ENCODE measurements at places on chromosomes 2 and 18. TPM values are rescaled to one million over a fixed set of nuclear protein-coding genes. Genes with fewer than 3 reads are reported as not detected.

DNA sequence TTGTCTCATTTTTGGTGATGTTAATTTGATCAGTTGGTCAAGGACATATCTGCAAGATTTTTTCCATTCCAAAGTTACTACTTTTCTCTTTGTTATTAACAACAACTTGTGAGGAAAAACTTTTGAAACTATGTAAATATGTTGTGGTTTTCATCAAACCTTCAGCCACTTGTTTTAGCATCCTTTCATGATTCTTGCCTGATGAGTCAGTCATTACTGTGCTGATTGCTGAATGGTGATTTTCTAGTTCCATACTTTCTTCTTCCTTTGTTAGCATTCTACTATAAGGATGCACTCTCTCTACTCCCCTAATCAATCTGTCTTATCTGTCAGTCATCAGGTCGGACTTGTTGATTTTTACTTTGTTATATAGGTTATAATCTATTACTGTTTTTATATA is 10.9 kb downstream of the TMEM87B start:
- DNase-seq, result no peak

- no peak for DNase-seq
Observed at GRCh38 chr2:225052703-225053102, 10.4 kb upstream of the DOCK10 start.

INHBB gene
- 1.2 TPM for total RNA-seq

GRCh38 chr2:55156984-55157383 is 75.1 kb downstream of the CLHC1 start:
- DNase-seq, result no peak

ERICH2 gene
- 1.7 TPM for total RNA-seq

DNA sequence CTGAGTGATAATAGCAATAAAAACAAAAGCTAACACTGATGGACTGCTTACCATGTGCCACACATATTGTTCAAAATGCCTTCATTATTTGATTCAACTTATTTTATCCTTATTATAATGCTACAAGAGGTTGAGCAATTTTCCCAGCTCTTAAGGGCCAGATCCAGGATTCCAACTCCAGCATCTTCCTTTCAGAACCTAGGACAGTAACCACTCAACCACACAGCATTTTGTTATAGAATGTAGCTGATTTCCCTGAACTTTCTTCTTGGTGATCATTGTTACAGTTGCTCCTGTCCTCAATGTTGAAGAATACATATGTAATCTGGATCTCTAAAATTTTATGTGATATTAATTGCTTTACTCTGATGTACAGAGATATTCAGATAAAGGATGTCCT is 341.7 kb downstream of the PIK3C3 start:
- no peak for DNase-seq

- DNase-seq, result no peak
Observed at GRCh38 chr18:61635901-61636528, 256.8 kb downstream of the RNF152 start.

GRCh38 chr18:48238206-48238605 is 171.0 kb downstream of the ZBTB7C start:
- no peak for DNase-seq

PLCD4 gene
- 5.8 TPM for total RNA-seq

DNA sequence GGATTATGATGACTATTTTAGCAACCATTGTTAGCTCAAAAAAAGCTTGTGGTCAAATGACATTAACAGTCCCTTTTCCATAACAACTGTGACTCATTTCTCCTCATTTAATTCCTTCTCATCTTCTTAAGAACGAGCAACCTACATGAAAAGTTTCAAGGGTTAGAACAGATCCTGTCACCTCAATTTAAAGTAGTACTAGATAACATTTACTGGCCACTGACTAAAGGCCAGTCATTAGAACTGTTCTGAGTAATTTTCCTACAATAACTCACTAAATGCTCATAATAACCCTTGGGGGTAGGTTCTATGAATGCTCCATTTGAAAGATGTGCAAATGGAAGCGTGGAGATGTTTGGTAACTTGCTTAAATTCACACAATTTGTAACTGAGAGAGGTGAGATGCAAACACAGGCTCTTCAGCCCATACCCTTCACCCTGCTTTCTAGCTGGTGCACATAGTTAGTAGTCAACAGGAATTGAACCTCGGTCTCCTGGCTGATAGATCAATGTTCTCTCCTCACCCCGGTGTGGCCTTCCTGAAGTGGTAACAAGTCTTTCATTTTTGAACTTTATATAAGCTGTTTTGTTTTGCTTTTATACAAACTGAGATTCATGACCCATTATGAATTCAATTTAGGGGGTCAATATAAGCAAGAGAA is 212.5 kb downstream of the SETBP1 start:
- no peak for DNase-seq

GRCh38 chr2:127097471-127097765 is 9.5 kb downstream of the BIN1 start:
- DNase-seq, result no peak

DNA sequence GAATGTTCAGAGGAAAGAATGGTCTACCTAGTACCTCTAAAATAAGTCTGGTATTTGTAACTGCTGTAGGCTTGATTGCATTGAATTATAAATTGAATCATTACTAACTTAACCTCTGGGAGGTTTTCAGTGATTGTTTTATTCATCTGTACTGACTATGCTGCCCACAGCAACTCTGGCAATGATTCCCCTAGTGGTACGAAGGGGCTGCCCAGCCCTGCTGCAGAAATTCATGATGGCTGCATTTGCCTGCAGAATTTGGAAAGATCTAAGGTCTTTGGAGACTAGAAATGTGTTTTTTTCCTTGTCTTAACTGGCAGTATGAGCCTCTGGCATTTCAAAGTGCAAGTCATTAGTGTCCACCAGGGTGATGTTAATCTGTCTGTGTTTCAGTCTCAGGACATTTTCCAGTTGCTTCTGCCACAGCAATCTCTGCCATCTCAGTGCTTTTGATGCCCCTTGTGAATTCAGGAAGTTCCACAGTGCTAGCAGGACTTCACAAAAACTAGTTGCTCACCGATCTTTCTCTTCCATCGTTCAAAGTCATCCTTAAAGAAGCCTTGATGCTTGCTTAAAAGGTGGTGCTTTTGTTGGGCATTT is 13.4 kb upstream of the LRPPRC start:
- no peak for DNase-seq

DNA sequence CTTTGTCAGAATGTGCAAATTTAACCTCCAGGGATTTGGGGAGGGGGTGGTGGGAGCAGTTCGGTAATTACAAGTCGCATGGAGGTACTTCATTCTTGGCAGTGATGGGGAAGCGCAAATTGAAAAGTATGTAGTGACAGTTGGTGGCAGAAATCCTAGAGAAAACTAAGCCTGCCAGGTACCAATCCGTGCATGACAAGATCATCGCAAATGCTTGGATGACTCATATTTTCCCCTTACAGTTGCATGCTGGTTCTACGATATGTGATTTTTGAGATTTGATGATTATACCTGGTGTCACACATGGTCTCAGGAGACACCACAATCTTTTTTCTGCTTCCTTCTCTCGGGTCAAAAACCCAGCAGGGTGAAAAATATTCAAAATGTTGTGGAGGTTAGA is 479.7 kb upstream of the ID2 start:
- DNase-seq, result no peak

DNA sequence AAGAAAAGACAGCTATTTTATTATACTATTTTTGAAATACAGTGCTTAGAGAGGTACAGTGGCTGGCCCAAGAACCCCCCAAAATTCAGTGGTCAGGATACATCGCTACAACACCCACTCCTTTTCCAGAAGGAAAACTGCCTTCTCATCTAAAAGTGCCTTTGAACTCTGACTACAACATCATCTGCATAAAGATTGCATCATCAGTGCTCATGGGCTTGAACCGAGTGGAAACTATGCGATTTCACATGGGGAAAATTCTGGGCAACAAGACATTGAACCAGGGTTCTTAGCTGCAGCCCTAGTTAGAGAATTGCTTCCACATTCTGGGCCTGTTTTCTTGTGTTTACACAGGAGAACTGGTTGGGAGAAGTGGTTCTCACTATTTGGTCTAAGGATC is 294.6 kb upstream of the SLC14A2 start:
- DNase-seq, result no peak

- DNase-seq, result no peak
Observed at GRCh38 chr2:204356151-204356641, 189.1 kb upstream of the PARD3B start.

GRCh38 chr2:42199626-42200025 is 30.5 kb downstream of the EML4 start:
- DNase-seq, result no peak

DNA sequence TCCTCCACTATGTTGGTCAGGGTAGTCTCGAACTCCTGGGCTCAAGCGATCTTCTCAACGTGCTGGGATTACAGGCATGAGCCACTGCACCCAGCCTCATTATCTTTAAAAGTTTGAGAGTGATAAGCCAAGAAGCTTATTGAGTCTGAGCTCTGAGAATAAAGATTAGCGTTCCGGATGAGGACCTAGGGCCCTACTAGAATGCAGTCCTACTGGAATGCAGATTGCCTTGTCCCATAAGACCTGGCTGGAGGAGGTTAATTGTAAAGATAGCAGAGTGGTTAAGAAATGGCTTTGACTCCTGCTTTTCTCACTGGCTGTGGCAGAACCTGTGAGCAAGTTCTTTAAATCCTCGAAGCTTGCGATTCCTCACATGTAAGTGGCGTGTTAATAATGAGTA is 4.0 kb downstream of the VWA3B start:
- no peak for DNase-seq

- DNase-seq, result no peak
Observed at GRCh38 chr18:6728331-6728730, 1.2 kb upstream of the ARHGAP28 start.

GRCh38 chr2:147937744-147938349 is 82.7 kb downstream of the ORC4 start:
- DNase-seq, result no peak

DNA sequence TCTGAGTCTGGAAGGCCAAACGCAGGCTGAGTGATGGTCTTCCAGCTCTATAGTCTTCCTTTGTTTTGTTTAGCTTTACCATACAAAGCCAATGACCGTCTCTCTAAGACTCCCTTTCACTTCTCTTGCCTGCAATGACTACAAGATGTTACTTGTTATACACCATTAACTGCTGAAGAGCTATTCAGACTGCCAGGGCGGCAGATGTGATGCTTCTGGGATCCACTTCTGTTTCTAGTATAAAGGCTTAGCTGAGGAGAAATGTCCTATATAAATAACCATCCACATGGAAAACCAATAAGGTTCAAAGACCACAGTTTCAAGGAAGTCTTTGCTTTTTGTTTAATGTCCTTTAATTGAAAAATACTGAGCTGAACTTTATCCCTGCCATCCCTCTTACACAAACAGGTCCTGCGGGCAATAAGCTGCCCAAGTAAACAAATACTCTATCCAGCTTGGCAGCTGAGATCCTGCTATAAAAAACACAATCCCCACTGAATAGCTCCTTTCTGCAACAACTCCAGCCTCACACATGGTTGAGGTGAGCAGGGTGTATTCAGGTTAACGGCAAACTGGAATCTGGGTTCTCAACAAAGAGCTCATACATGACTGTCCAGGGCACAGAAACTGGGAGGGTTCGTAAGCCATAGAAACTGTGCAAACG is 124.6 kb downstream of the VIT start:
- no peak for DNase-seq

- no peak for DNase-seq
Observed at GRCh38 chr2:222319586-222320435, 21.0 kb upstream of the PAX3 start.

AMMECR1L gene
- total RNA-seq, result 13.2 TPM

DNA sequence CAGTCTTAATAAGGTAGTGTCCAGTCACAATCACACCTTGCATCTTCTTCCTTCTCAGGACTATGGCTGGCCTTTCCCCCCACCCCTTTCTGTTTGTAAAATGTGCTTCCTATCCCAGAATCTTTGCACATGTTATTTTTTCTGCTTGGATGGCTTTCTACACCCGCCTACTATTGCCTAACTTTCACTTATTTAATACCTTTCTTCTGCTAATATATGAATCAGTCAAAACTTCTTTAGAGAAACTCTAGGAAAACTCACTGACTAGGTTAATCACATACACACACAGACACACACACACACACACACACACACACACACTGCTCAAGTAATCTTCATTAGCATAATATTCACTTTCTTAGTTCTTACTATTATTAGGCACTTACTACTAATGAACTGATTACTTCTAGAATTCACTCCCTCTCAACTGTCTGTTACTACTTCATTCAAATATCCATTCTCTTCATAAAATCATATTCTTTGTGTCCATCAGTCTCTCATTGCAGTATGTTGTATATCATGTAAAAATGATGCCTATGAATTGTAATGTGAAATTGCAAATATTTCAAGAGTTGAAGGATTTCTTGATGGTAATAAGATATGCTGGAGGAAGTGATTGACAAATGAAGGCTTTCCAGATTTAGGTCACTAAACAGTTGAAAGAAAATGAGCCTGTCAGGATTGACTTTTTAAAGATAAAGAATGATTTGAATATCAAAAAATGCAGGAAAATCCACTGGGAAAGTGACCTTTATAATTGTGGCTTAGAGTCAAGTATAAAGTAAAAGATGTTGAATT is 51.2 kb downstream of the CLIP4 start:
- DNase-seq, result no peak

TMEM163 gene
- total RNA-seq, result 1.2 TPM

- no peak for DNase-seq
Observed at GRCh38 chr2:235543851-235544688, 50.2 kb downstream of the AGAP1 start.

CREB1 gene
- total RNA-seq, result 47.4 TPM

- no peak for DNase-seq
Observed at GRCh38 chr2:10547663-10548376, 99.7 kb upstream of the ODC1 start.

TRABD2A gene
- 1.7 TPM for total RNA-seq

- DNase-seq, result no peak
Observed at GRCh38 chr18:44876024-44876423, 195.3 kb downstream of the SETBP1 start.

GAL3ST2 gene
- not detected for total RNA-seq

GRCh38 chr2:219513787-219514186 is 495 bp upstream of the ASIC4 start:
- DNase-seq, result no peak

PARD6G gene
- 5.4 TPM for total RNA-seq

- no peak for DNase-seq
Observed at GRCh38 chr2:10222-10875, 36.0 kb downstream of the FAM110C start.

EMX1 gene
- total RNA-seq, result not detected

DNA sequence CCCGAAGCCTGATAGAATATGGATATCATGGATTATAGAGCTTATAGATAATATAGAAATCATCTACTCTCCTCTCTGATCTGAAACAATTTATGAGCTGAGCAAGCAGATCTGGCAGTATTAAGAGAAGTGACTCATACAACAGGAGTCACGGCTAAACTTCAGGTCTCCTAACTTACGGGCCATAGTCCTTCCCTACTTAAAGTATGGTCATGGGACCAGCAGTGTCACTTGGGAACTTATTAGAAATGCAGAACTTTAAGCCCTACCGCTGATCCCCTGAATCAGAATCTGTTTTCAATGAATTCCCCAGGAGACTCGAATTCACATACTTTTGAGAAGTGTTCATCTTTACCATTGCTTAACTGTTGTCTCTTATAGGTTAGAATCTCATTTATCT is 195.7 kb upstream of the FANCL start:
- no peak for DNase-seq

SNORC gene
- total RNA-seq, result 0.75 TPM

GRCh38 chr2:176491172-176491904 is 222.1 kb downstream of the MTX2 start:
- DNase-seq, result no peak

Measured in esophagus muscularis mucosa (tissue), 4 donors.